ENCODE measurements at places on chromosomes 12 and 14.

GRCh38 chr14:22549981-22550673 is 38.9 kb downstream of the DAD1 start:
- no peak for DNase-seq

DNA sequence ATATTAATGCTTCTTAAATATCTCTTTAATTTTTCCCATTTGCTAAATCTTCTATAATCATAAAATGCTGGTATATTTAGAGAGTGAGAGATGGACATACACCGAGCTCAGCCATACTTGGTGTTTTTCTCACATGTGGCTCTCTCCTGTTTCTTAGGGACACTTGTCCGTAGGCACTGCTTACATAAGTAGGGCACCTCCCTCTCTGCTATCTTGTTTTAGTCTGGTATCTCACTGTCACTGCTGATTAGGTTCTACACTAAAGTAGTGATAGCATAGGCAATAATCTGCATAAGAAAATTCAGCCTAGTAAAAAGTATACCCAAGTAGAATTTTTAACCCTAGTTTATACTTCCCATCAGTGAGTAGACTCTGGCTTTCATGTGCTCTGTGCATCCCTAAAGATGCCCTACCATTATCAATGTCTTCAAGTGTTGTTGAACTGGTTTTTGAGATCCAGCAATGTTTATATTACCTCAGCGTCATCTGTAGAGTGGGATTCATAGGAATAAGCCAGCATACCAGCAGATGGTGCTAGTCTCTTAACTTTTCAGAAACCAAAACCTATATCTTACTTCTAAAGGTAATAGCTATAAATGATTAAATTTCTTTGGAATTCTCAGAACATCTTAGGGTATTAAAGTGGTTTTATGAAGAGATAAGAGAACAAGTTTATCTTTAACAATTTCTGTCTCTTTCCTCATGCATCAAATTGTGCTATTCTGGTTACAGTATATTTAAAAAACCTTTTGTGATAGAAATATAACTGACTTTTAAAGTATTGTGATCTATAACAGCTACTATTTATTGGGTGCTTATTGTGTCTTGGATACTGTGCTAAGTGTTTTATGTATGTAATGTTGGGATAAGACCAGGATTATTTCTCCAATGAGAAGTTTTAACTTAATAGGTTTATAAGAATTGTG is 32.9 kb downstream of the ARID2 start:
- no peak for DNase-seq

DNA sequence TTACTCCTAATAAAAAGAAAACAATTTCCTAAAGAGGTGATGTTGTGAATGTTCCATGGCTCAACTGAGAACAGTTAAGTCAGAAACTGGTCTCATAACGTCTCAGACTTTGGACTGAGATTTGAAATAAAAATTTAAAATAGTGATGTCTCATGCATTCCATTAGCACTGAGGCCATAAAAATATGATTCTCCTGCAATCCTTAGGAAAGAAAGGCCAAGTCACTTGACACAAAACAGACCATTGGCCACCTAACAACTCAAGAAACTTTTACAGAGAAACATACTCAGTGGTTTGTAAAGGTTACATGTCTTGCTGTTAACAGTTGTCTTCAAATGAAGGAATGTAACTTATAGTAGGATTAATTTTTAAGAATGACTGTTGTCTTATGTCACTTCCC is 58.1 kb downstream of the STAB2 start:
- no peak for DNase-seq

DNA sequence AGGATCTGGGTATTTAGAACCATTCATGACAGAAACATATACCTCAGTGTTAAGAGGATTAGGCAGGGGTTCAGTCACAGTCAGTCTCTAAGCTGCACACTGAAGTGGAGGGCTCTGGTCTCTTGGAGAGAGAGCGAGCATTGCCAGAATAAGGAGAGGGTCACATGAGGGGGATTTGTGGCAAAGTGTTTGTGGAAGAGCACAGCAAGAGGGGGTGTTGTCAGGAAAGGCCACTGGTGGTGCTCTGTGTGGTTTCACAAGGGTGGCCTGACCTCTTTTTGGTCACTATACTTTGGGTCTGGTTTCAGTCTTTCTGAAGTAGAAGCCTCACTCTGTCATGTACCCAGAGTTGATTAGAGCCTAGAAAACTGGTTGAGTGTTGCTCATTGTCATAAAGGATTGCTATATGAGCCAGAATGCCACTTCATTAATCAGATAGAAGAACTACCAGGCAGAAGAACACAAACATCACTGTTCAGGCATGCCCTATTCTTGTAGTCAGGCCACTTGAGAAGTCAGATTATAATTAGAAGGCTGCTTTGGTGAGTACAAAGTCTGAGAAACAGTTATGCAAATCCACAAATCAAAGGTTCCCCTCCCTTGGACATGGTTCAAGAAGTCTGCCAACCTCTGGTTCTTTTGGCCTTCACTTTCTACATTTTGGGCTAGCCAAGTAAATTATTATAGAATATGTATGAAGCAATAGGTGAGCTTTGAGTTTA is 8.4 kb downstream of the TMEM19 start:
- no peak for DNase-seq

- no peak for DNase-seq
Observed at GRCh38 chr14:24700511-24700910, 66.5 kb upstream of the GZMB start.
